NCI-H2081 (cell line): ENCODE measurements at places on chromosomes 2 and 18.

DNA sequence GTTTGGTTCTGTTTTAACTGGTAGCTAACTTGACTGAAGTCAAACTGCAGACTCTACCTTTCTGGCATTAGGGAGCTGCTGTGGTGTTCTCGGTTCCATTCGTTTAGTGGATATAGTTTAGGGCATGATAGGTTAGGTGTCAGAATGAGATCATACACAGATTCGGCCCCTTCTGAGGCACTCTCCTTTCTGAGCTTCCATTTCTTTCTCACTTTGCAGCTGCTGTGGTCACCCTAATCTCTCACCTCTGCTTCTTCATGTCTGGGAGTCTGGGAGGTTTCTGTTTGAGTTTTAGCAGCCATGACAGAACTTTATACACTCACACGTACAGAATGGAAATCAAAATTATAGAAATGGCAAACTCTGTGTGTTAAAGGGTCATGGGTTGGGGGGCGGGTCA, 122.8 kb downstream of the ATP9B start:
- no peak for DNase-seq

DNA sequence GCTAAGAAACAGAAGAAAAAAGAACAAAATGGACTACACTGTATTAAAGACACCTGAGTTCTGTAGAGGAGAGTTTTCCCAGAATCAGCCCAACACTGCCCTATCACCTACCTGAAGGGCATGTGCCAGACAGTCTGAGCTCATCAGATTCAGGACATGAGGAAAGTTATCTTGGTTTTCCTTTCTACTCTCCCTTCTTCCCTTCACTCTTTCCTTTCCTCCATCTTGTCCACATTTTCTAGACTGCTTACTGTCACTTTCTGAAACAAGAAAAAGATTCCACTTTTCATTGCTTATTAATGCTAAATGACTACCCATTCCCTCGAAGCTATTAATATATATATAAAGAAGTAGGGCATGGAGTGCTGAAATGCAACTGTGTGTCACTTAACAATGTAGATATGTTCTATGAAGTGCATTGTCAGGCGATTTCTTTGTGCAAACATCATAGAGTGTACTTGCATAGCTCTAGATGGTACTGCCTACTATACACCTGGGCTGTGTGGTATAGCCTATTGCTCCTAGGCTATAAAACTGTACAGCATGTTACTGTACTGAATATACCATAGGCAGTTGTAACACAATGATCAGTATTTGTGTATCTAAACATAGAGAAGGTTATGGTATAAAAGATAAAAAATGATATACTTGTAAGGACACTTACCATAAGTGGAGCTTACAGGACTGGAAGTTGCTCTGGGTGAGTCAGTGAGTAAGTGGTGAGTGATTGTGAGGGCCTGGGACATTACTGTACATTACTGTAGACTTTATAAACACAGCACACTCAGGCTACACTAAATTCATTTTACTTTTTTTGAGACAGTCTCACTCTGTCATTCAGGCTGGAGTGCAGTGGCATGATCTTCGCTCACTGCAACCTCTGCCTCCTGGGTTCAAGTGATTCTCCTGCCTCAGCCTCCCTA, 145.5 kb upstream of the ITGA6 start:
- DNase-seq, result no peak

DNA sequence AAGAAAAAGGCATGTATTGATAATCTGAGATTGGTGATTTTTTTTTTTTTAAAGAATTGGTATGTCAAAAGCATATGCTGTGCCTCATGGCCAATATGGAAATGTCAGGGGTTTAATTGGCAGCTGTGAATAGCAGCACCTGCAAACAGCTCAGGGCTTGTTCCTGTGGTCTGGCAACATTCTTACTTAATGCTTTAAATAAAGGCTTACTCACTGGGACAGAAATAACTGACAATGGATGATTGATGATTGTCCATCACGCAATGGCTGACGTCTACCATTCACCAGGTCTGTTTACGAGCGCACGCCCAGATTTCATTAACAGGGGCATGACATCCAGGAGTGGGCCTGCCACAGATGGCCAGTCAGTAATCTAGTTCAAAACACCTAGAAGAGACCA, 66.7 kb downstream of the ETAA1 start:
- DNase-seq, result peak; percentile 78

GRCh38 chr2:99643787-99644418, 154.1 kb upstream of the REV1 start:
- DNase-seq, result no peak

DNA sequence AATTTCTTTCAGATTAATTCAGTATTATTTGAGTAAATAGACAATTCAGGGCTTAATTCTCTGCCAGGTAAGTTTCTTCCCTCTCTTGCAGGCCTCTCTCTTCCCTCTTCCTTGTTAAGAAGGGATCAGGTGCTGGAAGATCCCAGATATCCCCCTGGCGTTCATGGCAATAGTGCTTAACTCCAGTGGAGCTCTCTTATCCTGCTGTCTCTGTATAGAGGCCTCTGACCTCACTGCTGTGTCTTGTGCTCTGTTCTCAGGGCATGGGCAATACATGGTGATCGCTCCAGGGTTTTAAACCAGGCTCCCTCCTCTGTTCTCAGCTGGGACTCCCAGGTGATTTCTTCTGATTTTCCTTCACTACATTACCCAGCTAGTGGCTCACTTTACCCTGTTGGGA, 226.8 kb downstream of the MC4R start:
- DNase-seq, result no peak

DNA sequence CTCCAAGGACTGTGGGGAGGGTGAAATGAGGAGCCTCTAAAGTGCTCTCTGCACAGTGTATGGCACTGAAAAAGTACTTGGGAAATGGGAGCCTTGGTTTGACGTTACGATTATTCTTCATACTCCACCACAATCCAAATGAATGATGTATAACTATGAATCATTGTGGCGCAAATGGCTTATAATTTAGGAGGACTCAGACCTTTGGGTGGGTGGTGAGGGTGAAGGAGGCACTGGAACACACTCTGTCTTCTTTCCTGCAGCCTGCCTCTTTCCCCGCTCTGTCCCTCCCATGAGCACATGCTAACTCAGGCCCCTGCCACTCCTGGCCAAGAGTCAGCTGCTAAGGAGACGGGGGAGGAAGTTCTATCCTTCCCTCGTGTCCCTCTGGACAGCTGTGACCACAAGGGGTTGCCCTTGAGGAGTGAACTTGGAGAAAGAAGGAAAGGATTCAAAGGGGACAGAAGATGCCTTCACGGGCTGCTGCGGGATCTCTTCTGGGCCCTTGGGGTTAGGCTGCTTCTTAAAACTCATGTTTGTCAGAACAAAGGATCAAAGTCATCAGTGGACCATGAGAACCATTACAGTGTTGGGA, 36.5 kb downstream of the POLR1A start:
- no peak for DNase-seq

- DNase-seq, result peak; percentile 66
Measured at GRCh38 chr2:229270551-229271410, at the start of gene PID1. TSS of gene PID1 (minus strand) at chr2:229271287. CDS start at chr2:229271043, 244 bp downstream.

DNA sequence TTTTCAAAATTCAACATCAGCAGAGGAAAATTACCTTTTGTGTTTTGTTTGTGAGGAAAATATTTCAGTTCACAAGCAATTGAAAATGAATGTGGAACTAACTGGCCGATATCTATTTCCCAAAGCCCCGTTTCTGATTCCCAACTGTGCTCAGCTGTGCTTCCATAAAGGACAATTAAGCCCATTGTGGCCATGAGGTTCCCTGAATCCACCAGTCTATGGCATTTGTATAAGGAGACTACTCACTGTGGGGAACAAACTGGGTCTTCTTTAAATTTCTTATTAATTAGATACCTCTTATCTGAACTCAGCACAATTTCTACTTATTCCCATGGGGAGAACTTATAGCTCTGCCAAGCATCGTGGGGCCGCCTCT, 31.4 kb upstream of the AGAP1 start:
- DNase-seq, result no peak

DNA sequence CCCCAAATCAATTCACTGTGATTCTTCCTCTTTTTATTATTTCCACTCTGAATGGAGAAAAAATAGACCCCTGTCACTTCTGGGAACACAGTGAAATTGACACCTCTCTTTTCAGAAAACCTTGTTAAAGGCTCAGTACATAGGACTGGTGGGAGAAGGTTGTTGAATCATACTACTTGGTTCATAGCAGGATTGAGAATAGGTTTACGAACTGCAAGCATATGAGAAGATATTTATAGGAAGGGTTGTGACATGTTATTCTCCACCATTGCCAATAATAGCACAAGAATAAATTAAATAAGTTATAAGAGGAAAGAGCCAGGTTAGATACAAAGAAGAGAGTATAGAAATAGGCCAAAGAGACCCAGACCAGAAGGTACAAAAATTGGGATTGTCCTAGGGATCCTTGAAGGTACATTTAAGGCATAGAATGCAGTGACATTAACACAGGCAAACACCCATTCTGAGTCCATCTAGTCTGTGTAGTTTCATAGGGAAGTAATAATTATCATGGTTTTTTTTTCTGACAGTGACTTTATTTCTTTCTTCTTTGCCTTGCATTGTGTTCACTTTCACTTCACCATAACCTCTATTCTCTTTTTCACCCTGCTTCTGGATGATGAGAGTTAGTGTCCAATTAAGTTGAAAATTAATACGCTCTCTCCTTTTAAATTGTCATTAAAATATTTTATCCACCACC, 21.8 kb upstream of the SERPINE2 start:
- DNase-seq, result no peak

- DNase-seq, result peak; percentile 31
Measured at GRCh38 chr2:159146996-159147666, 139.4 kb downstream of the WDSUB1 start.

- DNase-seq, result no peak
Measured at GRCh38 chr2:165795011-165795410, 964 bp upstream of the GALNT3 start.

DNA sequence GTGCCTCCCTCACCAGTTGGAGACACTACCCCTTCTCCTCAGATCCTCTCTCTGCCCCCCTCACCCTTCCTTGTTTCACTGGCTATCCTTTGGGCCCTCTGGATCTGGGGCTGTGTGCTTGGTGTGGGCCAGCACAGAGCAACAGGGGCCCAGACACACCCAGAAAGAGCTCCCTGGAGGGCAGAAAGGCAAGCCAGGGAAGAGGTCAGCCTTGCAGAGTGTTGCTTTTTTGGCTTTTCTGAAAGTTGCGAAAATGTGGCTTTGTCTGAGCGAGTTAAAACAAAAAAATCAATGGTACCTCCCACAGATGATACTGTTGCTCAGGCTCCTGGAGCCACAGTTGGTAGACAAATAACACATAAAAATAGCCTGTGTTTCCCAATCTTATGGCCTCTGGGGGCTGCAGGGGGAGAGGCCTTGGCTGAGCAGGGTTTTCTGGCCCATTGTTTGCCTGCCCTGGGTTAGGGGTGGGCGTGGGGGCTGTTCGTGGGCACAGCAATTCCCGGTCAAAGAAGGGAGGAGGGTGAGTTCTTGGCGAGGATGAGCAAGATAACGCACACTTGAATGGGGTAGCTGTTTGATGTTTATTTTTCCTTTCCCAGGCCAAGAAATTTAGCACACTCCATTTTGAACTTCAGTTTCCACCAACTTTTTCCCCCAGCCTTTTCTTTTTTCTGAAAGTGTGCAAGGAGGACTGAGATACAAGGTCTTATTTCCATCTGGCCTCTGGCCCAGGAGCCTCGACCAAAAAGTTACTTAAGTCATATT, 167.0 kb upstream of the HAAO start:
- no peak for DNase-seq

DNA sequence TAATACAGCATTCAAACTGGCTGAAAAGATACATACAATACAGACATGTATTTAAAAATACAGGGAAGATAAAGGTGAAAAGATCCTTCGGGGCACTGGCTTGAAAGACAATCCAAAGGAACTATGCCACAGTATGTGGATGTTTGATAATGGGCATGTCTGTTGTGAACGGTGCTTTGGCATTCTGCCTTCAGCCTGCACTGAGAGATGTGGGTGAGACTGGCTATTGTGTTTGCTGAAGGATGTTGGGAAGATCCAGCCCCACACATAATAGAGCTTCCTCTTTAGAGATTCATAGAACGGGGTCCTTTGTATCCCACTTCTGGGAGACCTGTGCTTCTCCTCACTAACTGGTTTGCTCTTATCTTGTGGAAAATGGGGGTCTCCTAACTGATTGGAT, 65.1 kb upstream of the CXCR4 start:
- DNase-seq, result no peak

DNA sequence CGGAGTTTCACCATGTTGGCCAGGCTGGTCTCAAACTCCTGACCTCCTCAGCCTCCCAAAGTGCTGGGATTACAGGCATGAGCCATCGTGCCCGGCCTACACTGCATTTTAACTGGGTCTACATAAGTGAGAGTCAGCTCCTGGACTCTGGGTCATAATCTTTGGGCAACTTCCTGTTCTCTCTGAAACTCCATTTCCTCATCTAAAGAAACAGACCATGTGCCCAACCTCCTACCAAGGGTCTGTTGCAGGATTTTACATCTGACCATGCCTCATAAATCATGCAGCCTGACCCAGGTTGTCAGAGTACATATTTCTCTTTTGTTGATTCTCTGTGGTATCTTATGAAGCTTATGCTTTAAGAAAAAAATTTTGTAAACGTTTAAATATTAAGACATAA, 280.4 kb downstream of the ALPK2 start:
- DNase-seq, result no peak

DNA sequence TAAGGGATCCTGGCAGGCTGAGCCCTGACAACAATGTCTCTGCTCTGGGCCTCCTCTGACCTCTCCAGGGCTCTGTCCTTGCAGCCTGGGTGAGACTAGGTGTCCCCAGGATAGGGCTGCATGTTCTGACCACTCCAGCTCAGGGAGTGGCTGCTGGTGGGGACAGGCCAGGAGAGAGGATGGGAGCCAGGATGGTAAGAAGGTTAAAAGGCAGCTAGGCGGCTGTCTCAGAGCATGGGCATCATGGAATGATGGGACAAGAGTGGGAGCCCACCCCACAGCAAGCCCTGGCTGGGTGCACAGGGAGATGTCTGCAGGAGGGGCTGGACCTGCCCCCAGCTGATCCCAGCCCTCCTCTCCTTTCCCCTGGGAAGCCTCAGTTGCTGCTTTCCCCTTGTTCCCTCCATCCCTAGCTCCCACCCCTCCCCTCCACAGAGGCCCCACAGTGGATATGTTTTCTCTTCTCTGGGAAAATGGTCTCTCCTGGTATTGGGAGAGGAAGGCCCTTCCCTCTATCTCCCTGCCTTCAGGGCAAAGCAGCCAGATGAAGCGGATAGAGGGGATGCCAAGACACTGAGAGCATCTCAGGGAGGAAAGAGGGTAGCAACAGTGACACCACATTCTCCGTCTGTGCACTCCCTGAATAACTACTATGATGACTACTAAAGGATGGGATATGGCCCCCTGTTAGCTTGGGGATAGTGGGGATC, 334.3 kb downstream of the DYSF start:
- no peak for DNase-seq
